Amygdala (tissue), 56 donors: ENCODE measurements at places on chromosomes 4 and X.

DNA sequence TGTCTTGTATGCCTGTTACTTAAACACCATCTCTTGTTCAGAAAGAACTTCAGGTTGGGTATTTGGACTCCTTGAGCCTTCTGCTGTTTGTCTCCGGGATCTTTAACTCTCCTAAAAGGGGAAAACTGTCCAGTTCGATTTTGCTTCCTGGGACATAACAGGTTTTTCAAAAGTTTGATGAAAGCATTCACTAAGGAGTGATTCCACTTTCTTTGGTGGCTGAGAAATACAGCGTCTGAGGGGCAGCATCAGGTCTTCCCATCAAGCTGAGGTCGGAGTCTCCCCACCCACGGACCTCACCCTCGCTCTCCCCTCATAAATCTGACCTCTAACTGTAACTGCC, 1.4 kb downstream of the AFAP1 start:
- no peak for DNase-seq

GRCh38 chr4:165668694-165669093, 204.3 kb upstream of the TLL1 start:
- DNase-seq = no peak

- DNase-seq = no peak
These were observed 288.4 kb downstream of the KLHL4 start for GRCh38 chrX:87805829-87806490.

GRCh38 chr4:146469022-146469421, 52.7 kb downstream of the SLC10A7 start:
- DNase-seq = no peak

- DNase-seq = no peak
These were observed 402.7 kb upstream of the TEX13C start for GRCh38 chrX:124917011-124917410.

DNA sequence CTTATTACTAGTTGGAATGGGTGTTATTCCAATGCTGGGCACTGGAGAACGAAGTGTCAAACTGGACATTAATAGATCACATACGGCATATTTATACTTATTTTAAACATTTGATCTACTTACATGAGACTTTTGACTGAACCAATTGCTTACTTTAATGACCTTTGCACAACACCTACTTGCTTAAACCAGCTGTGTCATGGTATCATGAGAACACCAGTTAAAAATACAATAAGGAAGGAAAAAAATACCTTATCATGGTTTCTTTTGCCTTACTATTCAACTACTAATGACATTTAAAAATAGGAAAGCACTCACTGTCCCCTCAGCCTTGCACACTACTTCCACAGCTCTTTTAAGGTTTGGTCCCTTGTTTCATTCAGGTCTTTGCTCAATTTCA, 146.9 kb downstream of the FAM13A start:
- no peak for DNase-seq

DNA sequence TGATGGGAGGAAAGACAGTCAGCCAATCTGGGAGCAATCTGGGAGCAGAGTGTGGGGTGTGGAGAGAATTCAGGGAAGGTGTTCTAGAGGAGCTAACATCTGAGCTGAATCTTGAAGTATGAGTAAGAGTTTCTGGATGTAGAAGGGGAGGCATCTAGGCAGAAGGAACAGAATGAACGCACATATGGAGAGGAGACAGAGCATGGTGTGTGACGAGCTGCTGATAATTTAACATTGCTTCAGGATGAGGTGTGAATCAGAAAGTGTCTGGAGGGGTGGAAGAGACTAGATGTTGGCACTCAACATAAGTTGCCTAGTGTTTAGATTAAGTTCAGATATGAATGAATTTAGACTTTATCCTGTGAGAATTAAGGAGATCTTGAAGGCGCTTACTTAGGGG, 58.9 kb downstream of the CPE start:
- no peak for DNase-seq

- no peak for DNase-seq
These were observed 553 bp downstream of the SEPTIN6 start for GRCh38 chrX:119692191-119693039.

DNA sequence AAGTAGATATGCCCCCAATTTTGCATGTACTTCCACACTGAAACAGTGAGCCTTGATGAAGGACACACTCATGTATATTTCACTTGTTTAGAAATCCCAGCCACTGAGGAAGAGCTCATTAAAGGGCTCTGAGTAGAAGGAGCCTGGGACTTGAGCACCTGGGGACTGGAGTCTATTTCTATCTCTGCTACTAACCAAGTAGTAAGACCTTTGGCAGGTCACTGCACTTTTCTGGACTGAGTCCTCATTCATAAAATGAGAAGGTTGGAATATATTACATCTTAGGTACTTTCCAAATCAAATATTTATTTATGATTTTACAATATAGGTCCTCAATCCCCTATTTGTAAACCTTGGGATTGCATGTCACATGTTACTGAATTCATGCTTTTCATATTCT, 78.2 kb upstream of the C4orf54 start:
- no peak for DNase-seq

DNA sequence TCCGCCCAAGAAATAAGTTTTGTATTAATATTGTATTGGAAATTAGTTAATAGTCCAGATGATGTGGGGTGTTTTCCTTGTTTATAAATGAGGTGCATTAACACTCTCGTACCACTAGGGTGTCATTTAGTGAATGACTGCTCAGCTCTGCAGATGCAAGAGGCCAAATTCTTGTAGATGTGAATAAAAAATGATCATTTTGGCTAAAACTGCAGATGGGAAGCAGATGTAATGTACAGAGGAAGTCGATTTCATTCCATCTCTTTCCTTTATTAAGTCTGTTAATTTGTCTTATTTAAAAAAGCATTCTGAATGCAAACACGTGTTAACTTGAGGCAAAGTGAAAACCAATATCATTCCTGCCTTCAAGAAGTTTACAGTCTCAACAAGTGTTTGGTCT, 108.1 kb downstream of the DHX15 start:
- no peak for DNase-seq

DNA sequence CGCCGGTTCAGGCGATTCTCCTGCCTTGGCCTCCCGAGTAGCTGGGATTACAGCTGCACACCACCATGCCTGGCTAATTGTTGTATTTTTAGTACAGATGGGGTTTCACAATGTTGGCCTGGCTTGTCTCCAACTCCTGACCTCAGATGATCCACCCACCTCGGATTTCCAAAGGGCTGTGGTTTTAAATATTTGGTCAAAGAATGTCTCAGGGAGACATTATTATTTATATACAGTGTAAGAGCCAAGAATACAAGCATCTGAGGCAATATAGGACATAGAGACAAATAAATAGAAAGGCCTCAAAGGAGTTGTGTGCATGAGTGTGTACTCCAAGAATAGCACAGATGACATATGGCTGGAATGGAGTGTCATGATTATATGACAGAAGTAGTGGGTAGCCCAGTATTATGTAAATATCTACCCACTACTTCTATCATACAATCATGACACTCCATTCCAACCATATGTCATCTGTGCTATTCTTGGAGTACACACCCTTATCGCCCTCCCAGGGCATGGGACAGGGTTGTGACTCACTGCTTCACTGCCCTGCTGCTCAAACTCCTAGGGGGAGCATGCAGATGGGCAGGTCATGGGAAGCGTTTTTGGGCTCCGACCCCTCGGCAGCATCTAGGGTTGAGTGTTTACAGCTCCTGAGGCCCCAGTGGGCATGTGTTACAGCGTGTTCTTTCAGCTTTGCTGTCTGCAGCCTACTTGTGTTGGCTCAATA, 1649.8 kb upstream of the PCDH10 start:
- no peak for DNase-seq

DNA sequence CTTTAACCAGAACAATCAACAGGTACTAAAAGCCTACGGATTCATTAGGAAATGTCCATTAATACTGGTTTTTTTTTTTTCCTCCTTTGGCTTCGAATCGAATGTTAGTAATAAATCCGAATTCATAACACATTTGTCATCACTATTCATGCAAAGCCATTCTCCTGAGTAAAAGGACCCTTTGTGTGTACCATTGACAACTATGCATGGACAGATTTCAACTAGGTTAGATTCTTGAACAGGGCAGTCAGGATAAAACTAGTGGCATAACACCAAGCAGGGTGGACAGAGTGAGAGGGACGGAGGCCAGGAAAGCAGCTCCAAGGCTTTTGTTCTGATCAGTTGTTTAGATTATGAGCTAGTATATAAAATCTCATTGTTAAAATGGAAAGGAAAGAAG, 1722.0 kb upstream of the TENM3 start:
- DNase-seq = no peak
